ENCODE measurements at places on chromosomes 3 and 15.

DNA sequence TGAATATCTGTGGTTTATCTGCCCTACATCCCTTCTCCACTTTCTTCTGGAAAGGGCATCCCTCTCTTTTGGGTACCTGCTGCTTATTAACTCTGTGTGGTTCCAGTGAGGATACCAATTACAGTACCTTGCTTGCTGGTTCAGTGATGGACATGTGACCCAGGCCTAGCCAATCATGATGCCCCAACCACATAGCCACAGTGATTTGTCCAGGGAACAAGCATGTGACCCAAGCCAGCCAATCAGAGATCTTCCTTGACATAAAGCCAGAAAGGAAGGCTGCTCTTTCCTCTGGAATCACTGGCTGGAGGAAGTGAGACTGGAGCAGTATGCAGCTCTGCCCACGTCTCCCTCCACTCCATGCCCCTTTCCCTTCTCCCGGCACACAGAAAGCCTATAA, 10.9 kb upstream of the TMEM158 start:
- no peak for DNase-seq

DNA sequence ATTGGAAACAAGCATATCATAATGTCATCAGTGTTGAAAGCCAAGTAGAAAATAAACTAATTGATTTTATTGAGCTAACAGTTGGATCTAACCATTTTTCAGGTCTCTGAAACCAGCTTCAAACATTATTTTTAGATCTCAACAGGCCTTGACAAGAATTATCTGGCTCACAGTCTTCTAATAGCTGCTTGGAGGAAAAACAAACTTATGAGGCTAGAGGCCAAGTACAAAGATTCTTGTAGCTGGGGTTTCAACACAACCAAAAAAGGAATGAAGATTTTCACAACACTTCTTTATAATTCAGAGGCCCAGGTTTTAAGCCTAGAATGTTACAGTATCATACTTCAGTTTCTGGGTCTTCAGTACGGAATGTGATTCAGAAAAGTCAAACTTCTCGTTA, 3.7 kb downstream of the SETMAR start:
- no peak for DNase-seq

- no peak for DNase-seq
Measured at GRCh38 chr3:32181796-32182195, 56.7 kb upstream of the CMTM8 start.

DNA sequence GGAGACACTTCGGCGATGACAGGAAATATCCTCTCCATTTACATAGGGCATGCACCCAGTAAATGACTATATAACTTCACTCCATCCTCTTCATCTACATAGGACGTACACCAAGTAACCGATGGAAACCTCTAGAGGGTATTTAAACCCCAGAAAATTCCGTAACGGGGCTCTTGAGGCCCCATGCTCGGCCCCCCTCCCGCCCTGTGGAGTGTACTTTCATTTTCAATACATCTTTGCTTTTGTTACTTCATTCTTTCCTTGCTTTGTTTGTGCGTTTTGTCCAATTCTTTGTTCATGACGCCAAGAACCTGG, 7.5 kb upstream of the FAM107A start:
- no peak for DNase-seq

DNA sequence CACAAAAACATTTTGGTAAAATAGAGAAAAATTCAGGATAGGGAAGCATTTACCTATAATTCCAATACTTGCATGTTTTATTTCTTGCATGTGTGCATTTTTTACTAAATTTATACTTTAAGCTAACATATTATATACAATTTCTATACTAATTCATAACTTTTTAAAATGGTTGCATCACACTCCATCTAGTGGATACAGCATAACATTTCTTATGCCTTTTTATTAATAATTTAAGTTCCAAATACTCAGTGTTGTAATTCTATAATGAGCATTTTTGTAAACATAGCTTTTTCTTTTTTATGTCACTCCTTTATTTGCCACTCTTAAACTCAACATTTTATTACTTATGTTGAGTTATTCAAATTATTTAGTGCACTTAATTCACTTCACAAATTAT, 477.7 kb downstream of the ZBBX start:
- DNase-seq: no peak

GRCh38 chr15:86634992-86635638, 555.4 kb downstream of the AGBL1 start:
- no peak for DNase-seq

- no peak for DNase-seq
Measured at GRCh38 chr15:65213241-65213640, 2.0 kb upstream of the CILP start.

DNA sequence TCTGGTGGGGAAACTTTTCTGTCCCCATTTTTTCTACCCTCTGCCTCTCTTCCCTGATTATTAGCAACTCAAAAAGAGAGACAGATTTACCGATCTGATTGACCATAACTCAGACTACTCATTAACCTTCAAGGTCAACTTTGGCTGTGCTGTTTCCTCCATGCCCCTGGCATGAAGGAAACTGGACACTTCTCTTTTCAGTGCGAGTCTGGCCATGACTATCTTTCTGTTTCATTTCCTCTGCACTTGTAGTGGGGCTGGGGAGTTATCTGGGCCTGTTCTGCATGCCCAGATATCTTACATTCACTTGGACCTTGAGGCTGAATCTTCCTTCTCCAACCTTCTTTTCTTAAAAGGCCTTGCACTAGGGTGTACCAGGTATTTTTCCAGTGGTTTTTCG, 76.9 kb upstream of the SLCO2A1 start:
- DNase-seq: peak; percentile 7

Data from OCI-M1 (cell line).